Cerebellar nuclear complex (tissue), 1 donor: ENCODE measurements at places on chromosomes 16 and 17.

DNA sequence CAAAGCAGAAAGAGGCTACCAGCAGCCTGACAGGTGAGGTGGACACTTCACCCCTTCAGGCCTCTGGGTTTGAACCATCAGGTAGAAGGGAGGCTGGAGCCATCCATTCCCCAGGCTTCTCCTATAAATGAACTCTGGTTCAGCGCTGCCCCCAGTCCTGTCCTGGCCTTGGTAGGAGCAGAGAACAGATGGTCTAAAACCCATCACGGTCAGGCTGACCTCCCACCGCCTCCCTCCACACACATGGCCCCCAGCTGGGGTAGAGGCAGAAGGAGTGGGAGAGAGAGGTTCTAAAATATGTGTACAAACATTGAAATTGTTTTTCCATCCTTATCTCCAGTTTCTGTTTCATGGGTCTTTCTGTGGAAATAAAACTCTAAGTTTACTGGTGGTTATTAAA, 59.7 kb upstream of the DNAJA2 start:
- no peak for DNase-seq

- DNase-seq, result no peak
These were observed 66.9 kb downstream of the RAI1 start for GRCh38 chr17:17748179-17748578.

GRCh38 chr17:74172700-74173099, 30.8 kb upstream of the RPL38 start:
- no peak for DNase-seq

DNA sequence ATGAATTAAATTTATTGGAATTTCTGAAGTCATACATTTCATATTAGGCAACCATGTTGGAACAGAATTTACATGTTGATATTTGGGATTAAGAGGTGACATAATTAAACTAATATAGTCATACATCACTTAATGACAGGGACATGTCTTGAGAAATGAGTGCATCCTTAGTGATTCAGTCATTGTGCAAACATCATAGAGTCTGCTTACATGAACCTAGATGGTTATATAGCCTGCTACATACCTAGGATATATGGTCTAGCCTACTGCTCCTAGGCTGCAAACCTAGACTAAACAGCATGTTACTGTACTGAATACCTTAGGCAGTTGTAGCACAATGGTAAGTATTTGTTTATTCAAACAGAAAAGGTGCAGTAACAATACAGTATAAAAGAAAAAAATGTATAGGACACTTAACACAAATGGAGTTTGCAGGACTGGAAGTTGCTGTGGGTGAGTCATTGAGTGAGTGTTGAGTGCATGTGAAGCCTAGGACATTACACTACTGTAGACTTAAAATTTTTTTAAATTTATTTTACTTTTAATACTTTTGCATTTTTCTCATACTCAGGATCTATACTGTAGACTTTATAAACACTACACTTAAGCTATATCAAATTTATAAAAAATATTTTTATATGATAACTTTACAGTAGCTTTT, 85.6 kb downstream of the OMG start:
- no peak for DNase-seq

- DNase-seq, result no peak
These were observed 23.3 kb downstream of the MINK1 start for GRCh38 chr17:4856271-4856936.

- no peak for DNase-seq
These were observed 101.6 kb downstream of the METRNL start for GRCh38 chr17:83180996-83181481.

DNA sequence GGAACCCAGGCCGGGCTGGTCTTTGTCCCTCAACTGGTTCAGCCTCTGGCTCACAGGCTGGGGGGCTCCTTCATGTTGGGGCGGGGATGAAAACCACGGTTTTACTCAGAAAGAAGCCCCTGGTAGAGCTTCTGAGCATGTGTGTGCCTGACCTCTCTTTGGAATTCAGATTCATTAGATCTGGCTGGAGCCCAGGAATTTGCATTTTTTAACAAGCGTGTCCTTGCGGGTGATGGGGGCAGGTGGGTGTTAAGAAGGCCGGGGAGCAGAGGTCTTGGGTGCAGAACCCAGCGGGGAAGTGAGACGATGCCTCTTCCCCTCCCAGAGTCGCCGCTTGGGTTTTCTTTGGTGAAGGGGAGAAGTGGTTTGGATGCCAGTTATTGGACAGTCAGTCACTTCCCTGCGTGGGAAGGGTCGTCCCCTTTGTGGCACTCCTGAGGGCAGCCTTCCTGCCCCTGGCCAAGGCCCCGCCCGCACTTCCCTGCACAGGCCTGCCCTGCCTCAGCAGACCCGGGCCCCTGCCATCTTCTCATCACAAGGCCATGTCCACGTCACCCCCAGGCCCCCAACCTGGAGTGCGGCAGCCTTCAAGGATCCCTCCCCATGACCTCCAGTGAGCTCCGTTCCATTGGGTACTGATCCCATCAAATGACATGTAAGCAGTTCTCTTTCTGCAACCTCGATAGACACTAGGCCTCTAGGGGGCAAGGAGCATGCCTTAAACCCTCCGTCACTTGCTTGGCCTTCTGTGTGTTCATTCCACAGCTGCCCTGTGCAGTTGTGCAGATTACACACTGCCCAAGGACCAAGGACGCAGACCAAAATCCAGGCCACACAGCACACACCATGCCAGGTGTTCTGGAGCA, 177.7 kb upstream of the CIBAR2 start:
- no peak for DNase-seq

DNA sequence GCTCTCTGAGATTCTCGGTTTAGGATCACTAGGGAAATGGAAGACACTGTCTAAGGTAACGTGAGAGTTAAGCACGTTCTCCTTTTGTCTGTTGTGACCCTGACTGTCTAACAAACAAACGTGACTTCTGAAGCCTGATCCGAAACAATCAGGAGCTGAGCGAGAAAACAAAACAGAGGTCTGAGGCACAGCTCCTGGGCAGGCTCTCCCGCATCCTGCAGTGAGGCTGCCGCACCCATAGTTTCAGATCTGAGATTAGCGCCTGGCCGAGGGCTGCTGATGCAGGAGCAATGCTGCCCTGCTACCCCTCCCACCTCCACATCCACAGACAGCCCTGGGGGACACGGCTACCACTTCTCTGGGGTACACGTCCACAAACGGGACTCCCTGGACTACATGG, 46.7 kb downstream of the RNF157 start:
- DNase-seq, result no peak

DNA sequence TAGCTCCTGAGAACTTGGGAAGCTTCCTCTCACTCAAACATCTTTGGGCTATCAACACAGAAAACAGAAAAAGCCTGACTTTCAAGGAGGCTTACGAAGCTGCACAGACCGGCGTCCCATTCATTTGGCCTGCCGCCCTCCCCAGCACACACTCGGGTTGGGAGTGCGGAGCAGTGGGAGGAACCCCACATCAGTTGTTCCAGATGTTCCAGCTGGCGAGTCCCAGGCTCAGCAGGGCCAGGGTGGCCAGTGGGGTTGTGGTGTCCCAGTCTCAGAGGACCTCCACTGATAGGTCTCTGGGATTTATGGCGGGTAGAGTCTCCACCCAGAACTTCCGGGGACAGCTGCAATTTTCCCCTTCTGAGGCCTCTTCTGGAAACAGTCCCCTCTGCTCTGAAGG, 43.1 kb upstream of the DLX4 start:
- no peak for DNase-seq

GRCh38 chr16:68660359-68660795, 15.3 kb downstream of the CDH3 start:
- no peak for DNase-seq

GRCh38 chr16:66832661-66833305, 2.0 kb upstream of the NAE1 start:
- no peak for DNase-seq

- DNase-seq, result no peak
These were observed 1.6 kb downstream of the AHSP start for GRCh38 chr16:31529108-31529936.

- DNase-seq, result no peak
These were observed 116.8 kb downstream of the CDYL2 start for GRCh38 chr16:80687606-80688005.

- DNase-seq, result no peak
These were observed 10.0 kb upstream of the BEAN1 start for GRCh38 chr16:66416939-66417700.

- DNase-seq, result no peak
These were observed 1.8 kb downstream of the COG1 start for GRCh38 chr17:73194514-73195222.

DNA sequence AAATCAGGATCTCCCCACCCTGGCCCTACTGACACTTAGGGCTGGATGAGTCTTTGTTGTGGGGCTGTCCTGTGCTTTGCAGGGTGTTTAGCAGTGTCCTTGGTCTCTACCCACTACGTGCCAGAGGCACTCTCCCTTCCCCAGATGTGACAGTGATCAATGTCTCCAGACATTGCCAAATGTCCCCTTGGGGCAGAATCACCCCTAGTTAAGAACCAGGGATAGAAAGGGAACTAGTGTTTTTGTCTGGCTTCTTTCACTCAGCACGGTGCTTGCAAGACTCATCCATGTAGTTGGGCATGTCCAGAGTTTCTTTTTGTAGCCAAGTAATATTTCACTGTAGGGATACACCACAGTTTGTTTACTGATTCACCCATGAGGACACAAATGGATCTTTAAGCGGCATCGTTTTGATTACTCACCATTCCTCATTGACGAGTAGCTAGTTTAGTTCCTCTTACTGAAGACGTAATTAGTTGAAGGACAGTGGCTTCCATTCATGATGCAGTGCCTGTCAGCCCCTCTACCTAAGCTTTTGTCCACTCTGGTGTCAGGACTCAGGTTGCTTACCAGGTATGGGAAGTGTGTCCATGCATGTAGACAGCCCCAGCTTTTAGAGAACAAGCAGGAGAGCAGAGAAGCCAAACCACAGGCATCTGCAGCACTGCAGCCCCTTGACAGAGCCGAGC, 26.0 kb upstream of the ITGB4 start:
- DNase-seq, result no peak

GRCh38 chr16:80065541-80065940, 465.0 kb upstream of the MAF start:
- DNase-seq, result no peak

DNA sequence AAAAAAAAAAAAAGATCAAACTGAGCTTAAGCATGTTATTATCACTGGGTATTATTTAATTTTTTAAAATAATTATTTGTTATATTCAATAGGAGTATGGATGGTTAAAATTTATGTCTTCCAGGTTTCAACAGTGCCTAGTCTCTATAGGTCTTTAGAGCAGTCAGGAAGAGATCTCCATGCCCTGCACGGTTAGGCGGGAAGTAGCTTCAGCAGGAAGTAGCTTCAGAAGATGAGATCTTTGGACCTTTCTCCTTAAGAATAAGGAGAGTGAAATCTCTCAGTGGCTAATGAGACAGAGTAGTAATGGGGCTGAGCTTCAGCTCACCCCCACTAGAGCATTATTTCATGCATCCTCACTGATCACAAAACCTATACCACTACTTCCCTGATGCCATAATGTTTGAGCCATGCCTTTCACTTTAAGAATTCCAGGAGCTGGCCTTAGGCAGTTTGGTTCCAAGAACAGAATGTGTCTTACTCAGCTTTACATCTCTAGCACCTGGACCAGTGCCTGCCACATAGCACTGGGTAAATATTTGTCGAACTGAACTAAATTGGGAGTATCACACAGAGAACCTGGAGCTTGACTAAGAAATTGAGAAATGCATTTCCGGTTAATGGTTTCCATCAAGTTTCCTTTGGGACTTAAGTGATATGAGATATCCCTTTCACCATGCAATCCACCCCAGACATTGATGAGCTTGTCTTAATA, 43.5 kb downstream of the SCPEP1 start:
- no peak for DNase-seq

- DNase-seq, result no peak
These were observed 356.3 kb upstream of the SOX9 start for GRCh38 chr17:71764505-71764904.

DNA sequence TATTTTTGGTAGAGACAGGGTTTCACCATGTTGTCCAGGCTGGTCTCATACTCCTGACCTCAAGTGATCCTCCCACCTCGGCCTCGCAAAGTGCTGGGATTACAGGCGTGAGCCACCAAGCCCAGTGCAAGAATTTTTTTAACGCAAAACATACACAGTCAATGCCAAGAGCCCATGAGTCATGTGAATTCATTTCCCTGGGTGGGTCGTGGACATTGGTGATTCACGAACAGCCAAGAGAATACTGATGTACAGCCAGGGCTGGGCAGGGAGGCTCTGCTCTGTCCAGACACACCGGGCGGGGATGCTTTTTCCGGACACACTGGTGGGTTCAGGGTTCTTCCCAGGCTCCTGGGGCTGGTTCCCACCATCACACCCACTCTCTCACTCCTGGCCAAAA, 17.7 kb downstream of the SLC38A8 start:
- no peak for DNase-seq

DNA sequence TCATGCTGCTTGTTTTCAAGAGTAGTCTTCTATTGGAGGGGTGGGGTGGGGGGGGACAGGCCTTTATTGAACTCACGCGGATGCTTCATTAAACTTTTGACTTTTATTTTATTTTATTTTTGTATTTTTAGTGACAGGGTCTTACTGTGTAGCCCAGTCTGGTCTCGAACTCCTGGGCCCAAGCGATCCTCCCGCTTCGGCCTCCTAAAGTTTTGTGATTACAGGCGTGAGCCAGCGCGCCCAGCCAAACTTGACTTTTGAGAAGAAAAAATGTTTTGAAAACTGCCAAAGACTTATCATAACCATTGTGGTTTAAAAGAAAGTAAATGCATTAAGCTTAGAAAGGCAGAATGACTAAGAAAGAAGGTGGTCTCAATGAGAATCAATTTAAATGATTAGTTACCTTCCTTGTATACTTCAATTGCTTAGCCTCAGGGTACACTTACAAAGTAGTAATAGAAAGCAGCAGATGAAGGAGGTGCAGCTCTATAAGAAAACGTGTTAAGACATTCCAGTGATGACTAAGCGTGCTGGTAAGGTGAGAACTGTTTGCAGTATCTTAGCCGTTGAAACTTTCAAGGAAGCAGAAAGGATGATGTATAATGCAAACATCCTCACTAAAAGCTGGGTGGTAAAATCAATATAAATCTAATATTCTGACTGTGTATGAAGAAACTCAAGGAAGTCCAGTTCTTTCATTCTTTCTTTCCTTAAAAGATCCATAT, 1.2 kb downstream of the AP2B1 start:
- no peak for DNase-seq

DNA sequence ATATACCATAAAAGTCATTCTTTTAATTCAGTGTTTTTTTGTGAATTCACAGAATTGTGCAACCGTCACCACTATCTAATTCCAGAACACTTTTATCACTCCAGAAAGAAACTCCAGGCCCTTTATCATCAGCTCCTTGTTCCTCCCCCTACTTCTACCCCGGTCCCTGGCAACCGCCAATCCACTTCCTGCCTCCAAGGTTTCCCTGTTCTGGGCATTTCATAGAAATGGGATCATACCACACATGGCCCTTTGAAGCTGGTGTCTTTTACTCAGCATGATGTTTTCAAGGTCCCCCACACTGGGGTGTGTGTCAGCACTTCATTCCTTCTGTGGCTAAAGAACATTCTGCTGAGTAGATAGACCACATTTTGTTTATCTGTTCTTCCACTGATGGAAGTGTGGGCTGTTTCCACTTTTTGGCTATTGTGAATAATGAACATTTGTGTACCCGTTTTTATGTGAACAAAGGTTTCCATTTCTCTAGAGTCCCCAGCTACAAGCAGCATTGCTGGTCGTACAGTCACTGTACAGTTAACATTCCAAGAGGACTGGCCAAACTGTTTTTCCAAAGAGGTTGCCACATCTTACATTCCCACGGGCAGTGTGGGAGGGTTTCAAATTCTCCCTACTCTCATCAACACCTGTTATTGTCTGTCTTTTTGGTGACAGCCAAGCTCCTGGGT, 75.8 kb upstream of the ZNF469 start:
- no peak for DNase-seq
